ENCODE measurements at places on chromosomes 6 and 20.
A peak's percentile ranks its signal among the peaks of the same experiment; 100 is the strongest.

- ATAC-seq = no peak
These were observed 685.3 kb upstream of the MARCKS start for GRCh38 chr6:113171882-113172281.

DNA sequence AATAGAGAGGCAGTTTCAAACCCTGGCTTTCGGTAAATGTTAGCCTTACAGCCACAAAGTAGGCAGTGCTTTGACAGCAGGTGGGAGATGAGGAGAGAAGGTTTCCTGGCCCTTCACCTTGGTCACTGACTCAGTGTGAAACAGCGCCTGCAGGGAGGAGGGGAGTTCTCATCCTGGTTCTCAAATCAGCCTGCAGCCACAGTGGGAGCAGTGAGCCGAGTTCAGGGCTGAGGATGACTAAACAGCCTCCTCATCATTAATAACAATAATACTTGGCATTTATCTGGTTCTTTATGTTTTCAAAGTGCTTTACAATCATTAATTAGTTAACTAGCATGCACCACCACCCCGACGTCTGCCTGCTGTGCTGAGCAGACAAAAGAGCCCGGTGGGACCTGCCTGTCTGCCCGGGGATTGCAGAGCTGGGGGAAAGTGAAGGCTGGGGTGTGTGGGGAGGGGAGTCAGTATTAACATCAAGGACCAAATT is 59.6 kb downstream of the PRDM1 start:
- ATAC-seq = peak; percentile 64

- ATAC-seq = no peak
These were observed 76.0 kb downstream of the SRC start for GRCh38 chr20:37421988-37422387.

GRCh38 chr6:4017834-4018170 is 61.1 kb downstream of the FAM217A start:
- peak; percentile 12 for ATAC-seq

GRCh38 chr6:8483650-8484049 is 48.3 kb upstream of the SLC35B3 start:
- ATAC-seq = no peak

DNA sequence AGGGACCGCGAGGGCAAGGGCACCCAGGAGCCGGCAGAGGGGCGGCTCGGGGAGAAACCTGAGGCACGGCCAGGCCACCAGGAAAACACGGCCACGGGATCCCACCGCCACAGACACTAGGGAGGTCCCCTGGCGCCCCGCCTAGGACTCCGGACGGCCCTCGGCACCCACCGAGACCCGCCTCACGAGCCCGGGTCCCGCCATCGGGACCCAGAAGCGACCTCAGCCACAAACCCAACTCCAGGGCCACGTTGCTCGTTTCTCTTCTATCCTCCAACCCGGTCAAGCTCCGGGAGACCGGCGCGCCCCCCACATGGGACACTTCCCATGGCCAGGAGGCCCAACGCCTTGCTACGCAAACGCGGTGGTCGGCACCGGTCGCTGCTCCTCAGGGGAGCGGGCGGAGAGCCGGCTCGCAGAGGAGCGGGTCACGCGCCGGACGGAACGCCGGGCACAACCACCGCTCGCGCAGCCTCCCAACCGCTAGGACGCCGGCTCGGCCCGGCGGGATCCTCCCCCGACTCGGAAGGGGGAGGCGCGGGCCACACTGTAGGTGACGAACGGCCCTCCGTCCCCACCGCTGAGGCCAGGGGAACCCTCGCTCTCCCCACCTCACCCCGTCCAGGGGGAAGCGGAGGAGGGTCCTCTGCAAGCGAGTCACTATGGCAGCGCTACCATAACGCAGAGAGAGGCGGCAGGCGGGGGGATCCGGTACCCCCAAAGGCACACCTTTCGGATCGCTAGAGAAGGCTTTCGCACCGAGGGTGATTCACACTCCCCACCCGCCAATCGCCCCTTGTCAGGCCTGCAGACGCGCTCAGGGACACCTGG is 1514.1 kb upstream of the DEFB115 start:
- ATAC-seq = peak; percentile 14

DNA sequence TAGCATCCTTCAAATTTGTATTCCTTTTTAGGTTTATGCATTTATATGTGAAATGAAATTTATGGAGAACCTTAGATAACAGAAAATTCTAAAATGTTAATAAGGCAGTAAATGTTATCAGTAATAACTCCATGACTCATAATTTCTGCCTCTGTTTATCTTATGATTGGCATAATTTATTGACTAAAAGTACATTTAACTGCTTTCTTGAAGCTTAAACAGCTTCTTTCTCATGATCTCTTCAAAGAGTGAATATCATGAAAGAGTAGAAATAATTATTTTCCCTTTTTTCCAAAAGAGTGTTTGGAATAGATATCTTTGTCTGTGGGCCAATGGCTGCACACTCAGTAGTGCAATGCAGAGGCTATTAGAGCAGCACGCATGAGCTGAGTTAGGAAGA is 91.3 kb downstream of the SHLD1 start:
- no peak for ATAC-seq

GRCh38 chr6:35436071-35436857 is 15.9 kb upstream of the FANCE start:
- no peak for ATAC-seq

GRCh38 chr20:24892931-24893330 is 56.1 kb upstream of the CST7 start:
- no peak for ATAC-seq

- ATAC-seq = peak; percentile 64
These were observed 18.7 kb downstream of the DEK start for GRCh38 chr6:18245642-18246041.

GRCh38 chr6:170313716-170314295 is 7.2 kb downstream of the FAM120B start:
- ATAC-seq = no peak

DNA sequence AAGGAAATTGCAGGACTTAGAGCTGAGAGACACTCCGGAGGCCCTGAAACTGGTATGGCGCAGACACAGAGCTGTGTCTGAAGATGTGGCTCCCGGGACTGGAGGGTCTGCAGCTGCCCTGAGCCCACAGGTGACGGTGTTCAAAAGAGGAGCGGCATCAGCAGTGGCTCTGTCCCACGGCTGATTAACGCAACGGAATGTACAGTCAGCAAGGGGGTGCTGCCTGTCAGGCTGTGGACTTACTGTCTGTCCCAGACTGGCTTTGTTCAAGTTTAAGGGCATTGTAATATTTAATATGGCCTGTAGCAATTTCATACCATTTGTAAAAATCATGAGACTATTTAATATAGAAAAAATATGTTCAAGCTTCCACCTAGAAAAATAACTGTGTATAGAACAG is 228.0 kb upstream of the TAB2 start:
- no peak for ATAC-seq

GRCh38 chr20:6994452-6994851 is 227.0 kb downstream of the BMP2 start:
- no peak for ATAC-seq

Measured in activated T-helper 17 cell treated with anti-CD3 and anti-CD28 coated beads, Interleukin-2, amount 50 U/mL, for 72 hours (primary cell).